Cerebellum (tissue), 4 donors: ENCODE measurements at places on chromosomes 12 and 14. TPM values are rescaled to one million over a fixed set of nuclear protein-coding genes. Genes with fewer than 3 reads are reported as not detected.

- DNase-seq = no peak
Measured at GRCh38 chr12:66636771-66637170, 42.1 kb downstream of the GRIP1 start.

- DNase-seq = no peak
Measured at GRCh38 chr12:53973236-53974042, 513 bp downstream of the HOXC11 start.

- DNase-seq = no peak
Measured at GRCh38 chr12:28253161-28253641, 62.9 kb downstream of the CCDC91 start.

The RPL36AL gene
- 35.6 TPM for total RNA-seq

The TAS2R8 gene
- total RNA-seq = 1.5 TPM

The POTEG gene
- not detected for total RNA-seq
